ENCODE measurements at places on chromosomes 12 and 14.

DNA sequence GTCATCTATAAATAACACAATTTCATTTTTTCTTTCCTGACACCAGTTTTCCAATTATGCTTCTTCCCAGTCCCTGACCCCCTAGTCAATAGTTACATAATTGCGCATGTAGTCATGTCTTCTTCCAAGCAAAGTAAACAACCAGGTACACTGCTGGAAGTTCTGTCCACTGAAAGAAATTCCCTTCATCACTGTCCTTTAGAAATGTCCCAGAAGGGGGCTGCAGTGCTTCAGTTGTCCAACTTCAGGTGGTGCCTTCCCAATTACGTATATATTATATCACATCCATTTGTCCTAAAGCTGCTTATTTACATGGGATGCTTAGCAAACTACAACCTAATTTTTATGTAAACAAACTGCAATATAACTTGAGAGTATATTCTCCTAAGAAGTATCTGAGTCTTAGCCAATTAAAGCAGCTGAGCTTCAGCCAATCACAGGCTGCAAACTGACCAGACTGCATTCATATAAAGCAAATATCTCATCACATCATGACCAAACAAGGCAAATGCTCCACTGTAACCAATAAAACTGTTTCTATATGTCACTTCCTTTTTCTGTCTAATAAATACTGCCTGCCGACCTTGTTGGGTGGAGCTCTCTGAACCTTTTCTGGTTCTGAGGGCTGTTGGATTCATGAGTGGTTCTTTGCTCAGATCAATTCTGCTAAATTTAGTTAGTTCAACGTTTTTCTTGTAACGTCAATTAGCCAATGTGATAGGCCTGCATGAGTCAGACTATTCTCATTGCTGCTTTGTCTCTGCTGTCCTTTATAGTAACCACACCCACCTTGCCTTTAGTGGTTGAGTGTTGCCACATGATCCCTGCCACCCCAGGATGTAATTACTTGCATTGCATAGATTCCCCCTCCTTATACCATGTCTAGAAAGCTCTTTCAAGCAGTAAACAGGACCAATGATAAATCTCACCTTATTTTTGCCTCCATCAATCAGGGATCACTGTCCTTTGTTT, 239.3 kb downstream of the ALG10B start:
- no peak for DNase-seq

- DNase-seq = no peak
Measured at GRCh38 chr14:73238424-73238852, 1.1 kb downstream of the PAPLN start.

DNA sequence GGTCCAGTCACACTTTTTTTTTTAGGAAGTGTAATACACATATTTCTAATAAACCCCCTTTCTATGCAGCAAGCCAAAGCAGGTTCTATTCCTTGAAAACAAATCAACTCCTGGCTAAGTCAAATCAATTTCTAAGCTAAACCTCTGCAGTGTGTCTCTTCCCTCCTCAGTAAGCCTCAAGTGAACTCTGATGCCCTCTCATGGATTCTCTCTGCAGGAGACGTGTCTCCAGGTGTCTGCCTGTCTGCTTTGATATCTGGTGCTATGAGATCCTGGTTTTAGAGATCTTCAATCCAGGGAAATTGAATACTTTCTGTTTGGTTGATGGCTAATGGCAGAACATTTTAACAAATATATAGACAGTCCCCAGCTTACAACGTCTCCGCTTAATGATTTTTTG, 791.7 kb downstream of the AACS start:
- no peak for DNase-seq

- no peak for DNase-seq
Measured at GRCh38 chr14:95221531-95221930, 64.2 kb upstream of the DICER1 start.

DNA sequence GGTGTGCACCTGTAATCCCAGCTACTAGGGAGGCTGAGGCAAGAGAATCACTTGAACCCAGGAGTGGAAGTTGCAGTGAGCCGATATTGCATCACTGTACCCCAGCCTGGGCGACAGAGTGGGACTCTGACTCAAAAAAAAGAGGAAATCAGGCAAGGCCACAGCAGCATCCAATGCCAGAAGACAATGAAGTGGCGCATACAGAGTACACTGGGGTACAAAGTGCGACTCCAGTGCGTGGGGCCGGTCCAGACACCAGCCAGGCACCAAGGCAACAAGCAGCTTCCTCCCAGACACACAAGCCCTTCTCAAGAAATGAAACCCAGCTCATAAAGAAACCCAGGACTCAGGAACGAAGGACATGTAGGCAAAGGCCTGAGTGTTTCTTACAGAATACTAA, 28.2 kb downstream of the TTC7B start:
- DNase-seq = no peak

DNA sequence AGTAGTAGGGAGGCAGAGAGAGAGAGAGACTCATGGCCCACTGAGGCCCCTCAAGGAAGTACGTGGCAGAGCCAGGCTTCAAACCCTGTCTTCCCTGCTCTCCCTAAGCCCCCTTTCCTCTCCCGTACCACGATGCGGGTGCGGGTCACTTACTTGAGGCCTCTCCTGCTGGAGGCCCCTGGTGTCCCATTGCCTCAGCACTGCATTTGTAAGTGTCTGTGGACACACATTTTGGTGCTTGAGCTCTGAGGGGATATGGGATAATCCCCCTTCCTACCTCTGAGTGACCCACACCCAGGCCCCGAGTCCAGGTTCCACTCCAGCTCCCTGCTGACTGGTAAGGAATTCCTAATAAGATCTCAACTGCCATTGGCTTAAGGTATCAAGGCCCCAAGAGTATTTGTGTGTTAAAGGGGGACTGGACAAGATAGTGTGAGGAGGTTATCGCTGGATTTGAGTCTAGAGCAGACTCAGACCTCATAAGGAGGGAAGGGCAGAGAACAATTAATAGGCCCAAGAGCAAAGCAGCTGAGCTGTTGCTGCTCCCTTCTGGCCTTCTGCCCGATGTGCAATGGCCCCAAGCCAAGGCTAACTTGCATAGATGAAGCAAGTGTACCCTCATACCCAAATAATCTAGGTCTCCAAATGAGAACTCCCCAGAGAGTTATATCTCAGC, 71.9 kb downstream of the CRACR2A start:
- DNase-seq = no peak

- DNase-seq = no peak
Measured at GRCh38 chr12:106254724-106255123, 6.9 kb upstream of the CKAP4 start.

DNA sequence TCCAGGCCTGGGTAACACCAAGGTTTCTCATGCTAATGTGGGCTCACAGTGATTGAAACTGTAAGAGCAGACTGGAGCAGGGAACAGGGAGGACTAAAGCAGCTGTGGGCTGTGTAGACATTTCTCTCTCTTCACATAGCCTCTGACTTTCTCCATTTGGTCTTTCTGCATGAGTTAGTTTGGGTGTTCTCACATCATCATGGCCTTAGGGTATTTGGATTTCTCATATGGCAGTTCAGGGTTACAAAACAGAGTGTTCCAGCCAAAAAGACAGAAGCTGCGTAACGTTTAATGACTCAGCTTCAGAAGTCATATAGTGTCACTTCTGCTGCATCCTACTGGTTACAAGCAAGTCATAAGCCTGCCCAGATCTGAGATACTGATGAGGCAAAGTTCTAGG, 52.0 kb upstream of the OSBPL8 start:
- DNase-seq = no peak

DNA sequence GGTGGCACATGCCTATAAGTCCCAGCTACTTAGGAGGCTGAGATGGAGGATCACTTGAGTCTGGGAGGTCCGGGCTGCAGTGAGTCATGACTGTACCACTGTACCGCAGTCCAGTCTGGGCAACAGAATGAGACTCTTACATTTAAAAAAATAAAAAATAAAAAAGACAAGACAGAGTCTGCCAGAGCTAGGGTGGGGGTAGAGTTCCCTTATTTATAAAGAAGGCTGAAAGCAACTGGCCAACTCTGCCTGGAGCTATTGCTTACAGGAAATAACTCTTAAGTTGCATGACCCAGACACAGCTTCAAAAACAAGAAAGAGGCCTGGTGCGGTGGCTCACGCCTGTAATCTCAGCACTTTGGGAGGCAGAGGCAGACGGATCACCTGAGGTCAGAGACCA, 31.5 kb downstream of the NUMB start:
- no peak for DNase-seq

GRCh38 chr12:24014915-24015832, 65.7 kb upstream of the SOX5 start:
- DNase-seq = no peak

DNA sequence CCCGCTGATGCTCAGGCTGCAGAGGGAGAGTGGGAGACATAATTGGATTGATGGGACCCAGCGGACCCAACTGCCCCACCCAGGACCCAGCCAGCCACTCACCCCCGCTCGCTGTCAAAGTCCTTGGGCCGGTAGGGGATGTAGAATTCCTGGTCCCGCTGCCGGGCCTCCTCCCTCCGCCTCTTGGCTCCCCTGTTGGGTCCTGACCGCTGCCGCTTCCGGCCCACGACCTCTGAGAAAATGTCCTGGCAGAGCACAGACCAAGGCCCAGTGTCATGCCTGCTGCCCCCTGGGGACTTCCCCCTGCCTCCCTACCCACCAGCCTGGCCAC, 13.5 kb downstream of the CFAP73 start:
- no peak for DNase-seq

GRCh38 chr12:68977335-68977734, 44.4 kb upstream of the CPM start:
- no peak for DNase-seq

GRCh38 chr14:92663049-92663448, 85.4 kb downstream of the LGMN start:
- DNase-seq = no peak

DNA sequence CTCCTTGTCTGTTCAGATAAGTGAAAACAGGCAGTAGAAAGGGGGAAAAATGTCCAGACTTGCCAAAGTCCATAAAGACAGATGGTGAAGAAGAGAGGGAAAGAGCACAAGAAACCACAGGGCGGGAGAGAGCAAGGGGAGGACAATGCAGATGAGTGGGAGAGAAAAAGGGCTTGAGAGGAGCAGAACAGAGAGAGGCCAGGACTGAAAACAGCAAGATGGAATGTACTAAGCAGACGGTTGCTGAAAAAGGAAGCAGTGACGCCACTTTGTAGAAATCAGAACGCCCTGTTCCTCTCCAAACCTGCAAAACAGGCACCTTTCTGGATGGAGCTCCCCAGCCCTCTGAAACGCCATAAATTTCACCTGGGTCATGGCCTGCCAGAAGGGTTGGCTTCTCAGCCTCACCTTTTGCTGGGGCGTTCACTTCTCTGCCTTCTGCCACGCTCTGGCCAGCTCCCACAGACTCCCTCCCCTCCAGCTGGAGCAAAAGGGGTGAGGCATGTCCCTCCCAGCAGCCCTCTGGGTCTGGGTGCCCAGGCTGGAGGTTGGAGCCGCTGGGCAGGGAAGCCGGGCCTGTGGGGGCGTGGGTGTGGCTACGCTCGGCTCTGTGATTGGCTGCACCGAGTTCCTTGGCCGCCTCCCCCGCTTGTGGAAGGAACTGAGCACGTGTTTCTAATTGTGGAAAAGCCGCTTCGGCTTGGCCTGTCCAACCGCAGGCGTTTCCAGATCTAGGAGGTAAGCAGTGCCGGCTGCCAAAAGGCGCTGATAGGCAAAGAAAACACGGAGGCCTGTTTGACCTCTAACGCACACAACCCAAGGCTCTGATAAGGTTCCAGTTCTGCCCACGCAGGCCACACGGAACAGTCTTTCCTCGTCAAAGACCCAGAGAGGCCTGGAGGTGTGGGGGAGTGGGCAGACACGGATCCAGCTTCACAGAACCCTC, 29.3 kb downstream of the SLC7A8 start:
- peak; percentile 11 for DNase-seq

DNA sequence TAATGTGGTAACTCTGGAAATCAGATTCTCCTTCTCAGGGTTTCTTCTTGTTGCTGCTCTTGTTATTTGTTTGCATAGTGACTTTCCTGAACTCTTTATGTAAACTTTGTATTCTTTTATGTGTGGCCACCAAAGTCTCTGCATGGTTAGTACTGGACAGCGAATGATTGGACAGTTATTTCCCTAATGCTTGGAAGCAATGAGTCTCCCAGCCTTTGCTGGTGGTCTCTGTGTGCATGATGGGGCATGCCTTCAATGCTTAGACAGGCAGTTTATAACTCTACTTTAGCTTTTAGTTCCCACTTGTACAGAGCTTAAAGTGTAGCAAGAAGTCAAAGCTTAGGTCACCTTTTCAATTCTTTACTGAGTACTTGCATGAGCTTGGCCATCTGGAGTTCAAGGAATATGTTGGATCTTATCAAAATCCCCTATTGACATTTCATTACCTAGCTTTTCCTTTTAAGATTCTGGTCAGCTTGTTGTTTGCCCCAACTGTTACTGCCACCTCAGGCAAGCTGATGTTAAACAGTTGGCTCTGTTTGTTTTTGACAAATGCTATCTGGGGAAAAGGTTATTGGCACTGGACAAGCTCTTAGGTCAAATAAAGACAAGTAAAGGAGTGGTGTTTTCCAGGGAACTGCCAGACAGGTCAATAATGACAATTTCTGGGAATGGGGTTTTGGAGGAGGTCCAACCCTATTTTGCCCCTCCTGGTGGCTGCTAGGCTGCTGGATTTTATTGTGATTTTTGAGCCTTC, 12.3 kb downstream of the CCDC91 start:
- no peak for DNase-seq

DNA sequence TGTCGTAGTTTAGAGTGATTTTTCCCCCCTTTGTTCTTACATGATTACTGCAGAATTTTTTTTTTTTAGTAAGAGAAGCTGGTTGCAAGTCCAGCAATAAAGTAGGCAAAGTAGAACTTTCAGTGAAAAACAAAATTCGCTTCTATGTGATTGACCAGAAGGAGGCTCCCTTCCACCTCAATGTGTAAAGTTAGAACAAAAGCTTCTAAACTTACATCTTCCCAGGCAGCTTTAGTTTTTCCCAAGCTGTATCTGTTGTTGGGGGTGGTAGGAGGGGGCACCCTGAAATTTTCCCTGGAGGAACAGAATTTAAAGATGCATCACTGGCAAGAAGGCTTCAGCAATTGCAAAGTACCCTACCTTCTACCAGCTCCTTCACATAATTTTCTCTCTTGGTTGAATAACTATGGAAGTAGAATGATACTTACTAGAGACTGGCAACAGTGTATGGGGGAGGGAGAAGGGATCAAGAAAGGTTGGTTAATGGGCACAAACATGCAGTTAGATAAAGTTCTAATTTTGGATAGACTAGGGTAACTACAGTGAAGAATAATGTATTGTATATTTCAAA, 87.3 kb upstream of the E2F7 start:
- no peak for DNase-seq

DNA sequence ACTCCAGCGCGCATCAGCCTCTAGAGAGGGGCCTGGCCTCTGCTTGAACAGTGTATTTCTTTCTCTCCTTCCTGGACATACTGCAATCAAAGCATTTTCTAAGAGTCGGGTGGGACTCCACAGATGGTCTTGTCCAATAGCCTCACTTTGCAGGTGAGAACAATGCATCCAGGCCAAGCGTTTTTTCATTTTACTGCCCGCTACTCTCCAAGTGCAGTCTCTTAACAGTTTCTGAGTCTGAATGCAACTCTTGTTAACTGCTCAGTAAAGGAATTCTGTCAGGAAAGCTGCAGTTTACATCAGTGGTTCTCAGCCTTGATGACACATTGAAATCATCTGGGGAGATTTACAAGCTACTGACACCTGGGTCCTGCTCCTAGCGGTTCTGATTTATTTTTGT, 57.0 kb downstream of the IRF2BPL start:
- DNase-seq = no peak
